ENCODE measurements at places on chromosomes 3 and 15.

- DNase-seq, result no peak
These were observed 226.9 kb downstream of the MFSD1 start for GRCh38 chr3:159028706-159029105.

DNA sequence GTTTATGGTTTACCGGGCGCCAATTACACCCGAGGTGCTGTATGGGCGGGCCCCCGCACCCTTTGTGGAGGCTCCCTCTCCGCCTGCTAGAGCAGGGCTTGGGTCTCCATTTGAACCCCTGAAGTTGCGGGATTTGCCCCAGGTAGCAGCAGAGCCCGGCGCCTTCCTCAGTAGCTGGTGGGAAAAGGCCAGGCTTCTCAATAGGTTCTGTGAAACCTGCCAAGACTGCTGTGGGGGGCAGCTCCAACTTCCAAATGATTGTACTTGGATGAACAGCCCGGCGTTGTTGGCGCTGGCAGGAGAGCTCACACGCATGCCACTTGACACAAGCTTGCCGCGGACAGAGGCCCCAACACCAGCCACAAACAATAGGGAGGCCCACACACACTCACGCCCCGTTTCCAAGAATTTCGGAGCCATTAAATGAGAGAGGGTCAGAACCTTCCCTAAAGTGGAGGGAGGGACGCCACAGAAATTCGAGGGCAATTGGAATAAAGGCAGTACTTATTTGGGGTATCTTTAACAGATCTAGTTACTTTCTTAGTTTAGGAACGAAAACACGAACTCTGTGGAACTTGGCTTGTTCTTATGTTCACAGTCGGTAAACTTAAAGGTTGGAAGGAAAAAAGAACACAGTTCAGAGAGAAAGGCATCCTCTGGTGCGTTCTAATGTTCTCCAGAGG is 1.4 kb downstream of the EPHB3 start:
- DNase-seq, result no peak

GRCh38 chr3:151969026-151969642 is 95.7 kb downstream of the SUCNR1 start:
- DNase-seq, result no peak

GRCh38 chr3:197750858-197751737 is 1.4 kb downstream of the FYTTD1 start:
- no peak for DNase-seq

GRCh38 chr15:94164202-94164807 is 67.1 kb upstream of the MCTP2 start:
- DNase-seq, result peak; percentile 38

- DNase-seq, result no peak
These were observed 45.7 kb upstream of the MGLL start for GRCh38 chr3:127867986-127868385.

- DNase-seq, result no peak
These were observed 116.6 kb upstream of the LRTM1 start for GRCh38 chr3:55044486-55044885.

DNA sequence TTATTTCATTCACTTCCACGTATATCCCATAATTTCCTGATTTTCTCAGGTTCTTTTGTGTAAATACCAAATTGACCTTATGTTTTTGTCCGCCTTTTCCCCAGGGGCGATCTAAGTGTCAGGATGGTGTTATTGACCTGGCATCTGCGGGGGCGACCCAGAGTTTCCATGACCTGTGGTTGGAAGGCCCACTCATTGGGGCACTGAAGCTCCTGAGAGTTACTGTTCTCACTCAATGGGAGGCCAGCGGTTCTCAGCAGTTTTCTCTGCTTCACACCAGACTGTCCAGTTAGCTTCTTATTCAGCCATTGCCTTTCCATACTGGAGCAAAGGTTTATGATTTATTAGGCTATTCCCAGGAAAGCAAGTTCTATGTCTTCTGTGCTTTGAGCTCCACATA is 53.3 kb downstream of the B3GALNT1 start:
- DNase-seq, result no peak

- DNase-seq, result no peak
These were observed 256.5 kb upstream of the NECTIN3 start for GRCh38 chr3:110815008-110815583.

GRCh38 chr15:94234300-94234699 is 2.9 kb downstream of the MCTP2 start:
- no peak for DNase-seq

- DNase-seq, result no peak
These were observed 8.5 kb downstream of the CRBN start for GRCh38 chr3:3170998-3171397.

- peak; percentile 68 for DNase-seq
These were observed 22.5 kb downstream of the GLB1 start for GRCh38 chr3:33074217-33075067.

GRCh38 chr3:13473020-13473419 is 7.1 kb upstream of the HDAC11 start:
- DNase-seq, result no peak

GRCh38 chr3:16869261-16870005 is 15.3 kb upstream of the PLCL2 start:
- DNase-seq, result no peak

- no peak for DNase-seq
These were observed 18.2 kb downstream of the LOXL1 start for GRCh38 chr15:73944161-73945129.

GRCh38 chr15:90989040-90989768 is 5.1 kb downstream of the PRC1 start:
- DNase-seq, result no peak

GRCh38 chr15:64144565-64145281 is 6.8 kb upstream of the SNX22 start:
- no peak for DNase-seq

DNA sequence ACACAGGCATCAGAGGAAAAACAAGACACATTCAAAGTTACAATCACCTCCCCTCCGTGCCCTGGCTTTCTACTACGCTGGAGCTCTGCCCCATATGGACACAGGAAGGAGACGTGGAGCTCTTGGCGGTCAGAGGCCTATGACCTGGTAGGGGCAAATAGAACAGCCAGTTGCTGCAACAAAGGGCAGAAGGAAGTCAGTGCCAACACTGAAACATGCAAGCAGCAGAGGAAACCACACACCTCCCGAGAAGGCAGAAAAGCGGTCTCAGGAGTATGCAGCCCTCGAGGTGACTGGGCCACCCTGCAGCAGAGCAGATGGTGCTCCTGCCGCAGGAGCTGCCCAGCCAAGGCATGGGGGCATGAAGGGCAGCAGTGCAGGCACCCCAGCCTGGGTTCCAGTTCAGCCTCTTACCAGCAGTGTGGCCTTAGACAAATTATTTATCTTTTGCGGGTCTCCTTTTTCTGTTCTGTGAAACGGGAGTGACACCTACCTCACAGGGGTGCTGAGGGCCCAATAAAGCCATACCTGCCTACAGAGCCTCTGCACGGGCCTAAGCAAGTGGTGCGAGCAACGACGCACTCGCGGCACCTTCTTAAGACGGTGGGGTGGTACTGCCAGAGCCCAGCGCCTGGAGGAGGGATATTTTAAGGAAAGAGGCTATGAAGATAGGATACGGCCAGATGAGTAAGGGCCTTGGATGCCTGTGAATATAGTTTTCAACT is 8.6 kb downstream of the ZXDC start:
- DNase-seq, result no peak

DNA sequence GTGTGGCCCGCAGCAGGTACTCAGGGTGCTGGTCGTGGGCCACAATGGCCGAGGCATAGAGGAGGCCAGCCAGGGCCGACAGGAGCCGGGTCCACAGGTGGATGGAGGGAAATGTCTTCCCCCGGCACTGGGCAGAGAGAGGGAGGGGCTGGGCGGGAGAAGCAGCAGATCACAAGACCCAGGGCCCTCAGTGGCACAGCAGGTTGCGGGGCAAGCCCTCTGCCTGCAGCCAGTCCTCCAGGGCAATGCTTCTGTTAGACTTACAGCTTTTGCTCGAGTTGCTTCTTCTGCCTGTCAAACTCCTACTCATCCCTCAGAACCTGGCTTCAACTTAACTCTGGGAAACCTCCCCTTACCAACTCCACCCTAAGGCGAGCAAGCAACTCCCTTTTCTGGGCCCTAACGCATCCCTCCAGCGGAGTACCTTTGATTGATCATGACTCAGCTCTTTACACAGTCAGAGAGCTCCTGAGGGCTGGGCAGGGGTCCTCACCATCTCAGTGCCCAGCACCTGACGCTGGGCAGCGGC is 16.0 kb downstream of the TMEM44 start:
- no peak for DNase-seq

DNA sequence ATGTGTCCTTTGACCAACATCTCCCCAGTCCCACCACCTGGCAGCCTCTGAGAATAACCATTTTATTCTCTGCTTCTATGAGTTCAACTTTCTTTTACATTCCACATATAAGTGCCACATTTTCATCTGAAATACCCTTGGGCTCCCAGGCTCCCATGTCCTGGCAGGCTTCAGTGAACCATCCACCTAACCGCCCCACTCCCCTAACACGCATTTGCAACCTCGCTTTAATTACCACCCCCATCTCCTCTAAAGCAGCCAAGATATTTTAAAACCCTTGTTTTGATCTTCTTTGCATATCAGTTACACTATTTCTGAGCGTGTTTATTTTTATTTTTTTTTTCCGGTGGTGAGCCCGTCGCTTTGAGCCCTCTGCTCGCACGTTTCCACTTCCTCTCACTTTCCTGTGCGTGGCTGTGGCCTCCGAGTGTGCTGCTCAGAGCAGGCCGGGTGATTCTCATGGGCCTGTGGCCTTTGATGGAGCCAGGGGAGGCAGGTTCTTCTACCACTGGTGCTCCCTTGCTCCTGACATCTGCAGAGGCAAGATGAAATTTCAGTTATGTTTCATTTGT is 195.4 kb upstream of the LPP start:
- no peak for DNase-seq

DNA sequence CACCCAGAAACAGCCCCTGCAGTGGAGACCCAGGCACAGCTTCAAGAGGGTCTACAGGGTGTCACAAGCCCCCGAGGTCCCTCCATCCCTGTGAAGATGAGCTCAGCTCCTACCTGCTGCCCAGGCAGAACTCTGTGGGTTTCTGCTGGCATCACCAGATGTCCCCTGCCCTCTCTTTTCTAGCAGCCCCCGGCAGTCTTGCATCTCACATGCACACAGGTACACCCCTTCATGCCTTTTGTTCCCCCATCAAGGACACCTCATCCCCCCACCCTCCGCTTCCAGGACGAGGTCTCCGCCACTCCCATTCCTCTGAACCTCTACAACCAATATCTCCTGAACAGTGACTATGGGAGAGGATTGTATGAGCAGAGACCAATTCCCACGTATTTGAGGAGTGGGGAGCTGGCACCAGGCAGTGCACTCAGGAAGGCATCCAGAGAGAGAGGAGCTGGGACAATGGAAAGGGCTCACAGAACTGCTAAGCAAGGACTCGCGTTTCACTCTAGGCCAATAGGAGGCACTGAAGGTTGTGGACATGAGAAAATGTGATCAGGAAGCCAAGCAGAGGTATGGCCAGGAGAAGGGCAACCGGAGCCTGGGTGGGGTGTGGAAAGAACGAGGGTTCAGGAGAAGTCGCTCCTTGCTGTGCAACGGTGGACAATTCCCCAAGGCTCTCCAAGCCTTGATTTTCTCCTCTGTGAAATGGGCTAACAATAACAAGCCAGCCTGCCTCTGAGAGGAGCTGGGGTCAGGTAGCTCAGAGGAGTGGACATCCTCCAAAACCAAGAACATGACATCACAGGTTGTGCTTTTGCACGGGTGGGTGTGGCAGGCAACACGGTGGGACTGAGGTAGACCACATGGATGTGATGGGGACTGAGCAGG is 115.2 kb downstream of the CHSY1 start:
- no peak for DNase-seq

GRCh38 chr15:39030291-39031070 is 465.9 kb upstream of the RASGRP1 start:
- DNase-seq, result no peak

GRCh38 chr15:65525622-65526021 is 4.6 kb upstream of the HACD3 start:
- no peak for DNase-seq

DNA sequence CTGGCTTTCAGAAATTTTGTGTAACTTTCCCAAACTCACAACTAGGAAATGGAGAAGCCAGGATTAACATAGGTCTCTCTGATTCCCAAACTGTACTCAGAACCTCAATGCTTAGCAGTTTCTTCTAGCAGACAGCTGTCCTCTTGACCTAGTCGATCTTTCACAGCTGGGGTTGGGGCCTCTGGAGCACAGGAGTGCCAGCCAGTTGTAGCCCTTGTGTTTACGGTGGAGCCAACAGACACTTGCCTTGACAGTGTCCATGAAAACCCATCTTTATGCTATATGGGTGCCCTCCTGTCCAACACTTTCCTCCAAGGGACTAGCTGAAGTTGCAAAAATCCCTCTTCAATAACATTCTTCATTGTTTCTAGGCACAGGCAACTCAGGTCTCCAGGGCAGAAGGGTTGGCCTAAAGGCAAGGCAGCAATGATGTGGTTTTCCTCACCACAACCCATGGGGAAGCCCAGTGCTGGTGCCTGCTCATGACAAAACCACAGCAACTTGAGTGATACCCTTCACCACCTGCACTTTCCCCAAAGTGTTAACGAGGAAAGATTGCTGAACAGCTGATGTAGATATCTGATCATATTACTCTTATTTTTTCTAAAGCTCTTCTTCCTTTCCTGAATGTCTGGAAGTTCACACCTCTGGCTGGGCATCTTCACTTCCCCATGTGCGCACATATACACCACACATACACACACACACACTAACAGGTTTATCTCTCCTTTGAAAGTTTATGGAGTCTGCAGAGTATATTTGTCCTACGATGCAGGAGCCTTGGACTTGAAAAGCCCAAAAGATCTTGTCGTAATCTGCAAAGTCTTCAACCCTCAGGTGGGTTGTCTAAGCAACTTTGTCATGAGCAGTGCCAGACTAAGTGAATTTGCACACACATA is 11.0 kb upstream of the KNG1 start:
- DNase-seq, result peak; percentile 31

DNA sequence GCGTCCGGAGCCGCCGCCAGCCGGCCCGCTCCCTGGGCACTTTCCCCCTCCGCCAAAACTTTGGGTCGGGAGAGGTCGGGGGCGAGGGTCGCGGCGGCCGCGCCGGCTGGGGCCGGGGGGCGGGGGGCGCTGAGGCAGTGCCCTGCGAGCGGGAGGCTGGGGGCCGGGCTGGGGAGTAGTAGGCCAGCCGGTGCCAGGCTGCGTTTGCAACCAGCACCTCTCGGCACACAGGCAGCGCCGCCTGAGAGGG is 452 bp downstream of the BBX start:
- DNase-seq, result no peak

DNA sequence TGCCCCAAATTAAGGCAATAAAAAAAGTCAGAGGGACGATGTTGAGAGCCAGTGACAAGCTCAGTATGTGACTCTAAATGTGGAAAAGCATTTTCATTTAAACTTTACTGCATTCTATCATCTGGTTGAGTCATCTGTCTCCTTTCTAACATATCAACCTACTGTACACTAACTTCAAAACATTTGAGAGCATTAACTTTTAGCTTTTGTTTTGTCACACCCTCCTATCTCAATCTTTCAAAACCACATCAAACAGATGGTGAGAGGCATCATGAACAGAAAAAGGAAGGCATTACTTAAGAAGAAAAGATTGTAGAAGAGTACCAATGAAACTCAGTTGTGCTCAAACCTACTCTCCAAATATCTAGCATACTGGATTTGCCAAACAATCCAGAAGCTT is 4.8 kb downstream of the LRRC58 start:
- no peak for DNase-seq
